ENCODE measurements at places on chromosomes 4 and X.

DNA sequence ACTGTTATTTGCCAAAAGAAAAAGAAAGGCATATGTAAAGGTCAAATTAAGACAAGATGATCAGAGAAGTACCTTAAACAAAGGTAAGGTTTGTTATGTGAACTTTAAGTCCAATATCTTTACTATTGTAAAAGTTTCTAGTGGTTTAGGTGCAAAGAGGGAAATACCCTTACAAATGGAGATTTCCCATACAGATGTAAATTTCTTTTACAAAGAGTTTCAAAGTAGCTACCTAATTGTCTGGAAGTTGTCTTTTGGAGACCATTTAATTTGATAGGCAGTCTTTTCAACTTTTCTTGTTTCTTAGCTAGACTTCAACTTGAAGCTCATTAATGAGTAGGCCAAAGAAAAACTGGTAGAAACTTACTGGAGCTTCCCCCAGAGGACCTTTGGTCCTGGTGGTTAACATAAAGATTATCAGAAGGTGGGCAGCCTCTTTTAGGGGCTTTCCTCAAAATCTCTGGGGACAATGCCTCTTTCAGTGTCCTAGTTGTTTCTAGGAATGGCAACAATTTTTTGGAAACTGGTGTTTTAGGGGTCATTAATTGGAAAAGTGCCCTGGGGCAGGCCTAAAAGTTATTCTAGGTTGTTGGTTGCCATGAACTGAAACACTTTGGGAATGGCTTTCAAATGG, 297.3 kb downstream of the GUCY2F start:
- DNase-seq = no peak

DNA sequence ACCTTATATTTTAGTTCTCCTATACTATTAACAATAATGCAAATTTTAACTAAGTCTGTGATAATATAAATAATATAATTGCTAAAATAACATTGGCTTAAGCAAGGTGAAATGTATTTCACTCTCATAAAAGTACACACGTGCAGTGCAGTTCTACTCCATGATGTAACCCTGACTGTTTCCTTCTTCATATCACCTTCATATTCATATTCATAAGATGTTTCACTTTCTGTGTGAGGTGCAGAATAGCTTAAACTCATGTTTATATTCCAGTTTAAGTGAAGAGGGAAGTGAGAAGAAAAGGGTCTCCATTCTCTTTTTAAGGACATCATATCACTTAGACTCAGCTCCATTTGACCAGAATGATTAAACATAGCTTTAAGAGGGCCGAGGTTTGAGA, 1810.0 kb upstream of the PCDH10 start:
- DNase-seq = no peak

GRCh38 chr4:119113033-119113655, 22.5 kb upstream of the MYOZ2 start:
- DNase-seq = no peak

- no peak for DNase-seq
Measured at GRCh38 chr4:137534516-137534915, 2.2 kb upstream of the PCDH18 start.

GRCh38 chr4:5979981-5980380, 38.2 kb downstream of the C4orf50 start:
- no peak for DNase-seq

GRCh38 chr4:3670521-3671519, 95.4 kb upstream of the ADRA2C start:
- no peak for DNase-seq

DNA sequence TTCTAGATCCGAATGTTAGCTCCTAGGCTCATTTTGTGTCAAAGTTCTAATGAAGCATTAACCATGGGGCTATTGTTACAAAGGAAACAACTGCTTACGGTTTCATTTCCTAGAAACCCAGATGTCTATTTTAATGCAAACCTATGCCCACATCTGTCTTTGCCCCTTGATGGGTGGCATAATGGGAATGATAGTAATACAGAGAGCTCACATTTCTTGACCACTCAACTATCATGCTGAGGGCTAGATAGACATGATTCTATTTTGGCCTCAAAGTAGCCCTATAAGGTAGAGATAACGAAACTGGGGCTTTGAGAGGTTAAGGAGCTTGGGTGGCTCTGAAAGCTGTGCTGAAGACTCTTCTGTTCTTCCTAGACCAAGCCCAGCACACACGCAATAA, 1.9 kb downstream of the TLR7 start:
- no peak for DNase-seq

- no peak for DNase-seq
Measured at GRCh38 chr4:18749391-18749790, 727.8 kb upstream of the LCORL start.

GRCh38 chr4:141464366-141464765, 172.0 kb upstream of the IL15 start:
- no peak for DNase-seq

DNA sequence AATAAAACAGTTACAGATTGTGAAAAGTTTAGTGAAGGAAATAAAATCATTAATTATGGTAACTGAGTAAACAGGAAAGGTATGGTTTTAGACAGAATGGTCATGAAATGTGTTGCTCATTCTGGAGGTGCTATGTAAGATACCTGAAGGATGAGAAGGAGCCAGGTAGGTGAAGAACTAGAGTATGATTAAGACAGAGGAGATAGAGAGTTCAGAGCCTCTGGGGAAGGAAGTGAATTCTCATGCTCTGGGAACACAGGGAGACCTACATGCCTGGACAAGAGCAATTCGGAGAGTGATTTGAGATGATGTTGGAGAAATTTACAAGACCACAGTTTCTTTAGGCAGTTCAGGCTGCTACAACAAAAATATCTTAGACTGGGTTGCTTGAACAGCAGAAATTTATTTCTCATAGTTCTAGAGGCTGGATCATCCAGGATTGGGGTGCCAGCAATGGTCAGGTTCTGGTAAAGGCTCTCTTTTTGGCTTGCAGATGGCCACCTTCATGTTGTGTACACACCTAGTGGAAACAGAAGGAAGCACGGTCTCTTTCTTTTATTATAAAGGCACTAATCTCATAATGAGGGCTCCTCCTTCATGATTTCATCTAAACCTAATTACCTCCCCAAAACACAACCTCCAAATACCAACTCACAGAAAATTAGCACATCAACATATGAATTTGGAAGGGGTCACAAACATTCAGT, 1416.1 kb downstream of the PCDH7 start:
- DNase-seq = no peak

DNA sequence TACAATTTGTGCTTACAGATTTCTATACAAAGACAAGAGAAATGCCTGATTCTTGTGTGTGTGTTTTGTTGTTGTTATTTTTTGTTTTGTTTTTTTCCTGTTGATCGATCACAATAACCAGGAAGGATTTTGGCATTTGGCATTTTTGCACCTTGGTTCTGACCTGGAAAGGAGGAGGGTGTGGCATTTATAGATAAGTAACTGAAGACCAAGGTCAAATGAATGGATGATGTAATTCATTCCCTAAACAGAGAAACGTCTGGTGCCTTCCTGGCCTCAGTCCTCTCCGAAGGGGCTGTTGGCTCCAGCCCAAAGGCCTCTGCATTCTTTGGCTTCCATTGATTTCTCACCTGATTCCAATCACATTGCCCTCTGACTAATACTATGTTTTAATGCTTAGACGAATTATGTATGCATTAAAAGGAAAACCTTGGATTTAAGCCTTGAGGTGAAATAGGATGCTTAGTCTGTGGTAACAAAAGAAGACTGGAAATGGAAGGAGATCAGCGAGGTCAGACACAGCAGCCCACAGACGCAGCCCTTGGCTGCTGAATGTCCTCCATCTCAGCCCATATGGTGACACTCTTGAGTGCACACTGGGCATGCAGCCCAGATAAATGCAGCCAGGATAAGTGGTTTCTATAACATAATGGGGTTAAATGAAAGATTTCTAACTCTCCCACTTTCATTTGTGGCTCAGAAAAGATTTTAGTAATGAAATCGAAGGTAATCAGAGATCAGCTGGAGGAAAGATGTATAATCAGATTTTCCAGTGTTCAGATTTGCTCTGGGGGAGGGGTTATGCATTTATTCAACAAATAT, 60.5 kb upstream of the TRIM2 start:
- DNase-seq = no peak
